Esophagus squamous epithelium (tissue), 5 donors: ENCODE measurements at places on chromosomes 11 and 22.

DNA sequence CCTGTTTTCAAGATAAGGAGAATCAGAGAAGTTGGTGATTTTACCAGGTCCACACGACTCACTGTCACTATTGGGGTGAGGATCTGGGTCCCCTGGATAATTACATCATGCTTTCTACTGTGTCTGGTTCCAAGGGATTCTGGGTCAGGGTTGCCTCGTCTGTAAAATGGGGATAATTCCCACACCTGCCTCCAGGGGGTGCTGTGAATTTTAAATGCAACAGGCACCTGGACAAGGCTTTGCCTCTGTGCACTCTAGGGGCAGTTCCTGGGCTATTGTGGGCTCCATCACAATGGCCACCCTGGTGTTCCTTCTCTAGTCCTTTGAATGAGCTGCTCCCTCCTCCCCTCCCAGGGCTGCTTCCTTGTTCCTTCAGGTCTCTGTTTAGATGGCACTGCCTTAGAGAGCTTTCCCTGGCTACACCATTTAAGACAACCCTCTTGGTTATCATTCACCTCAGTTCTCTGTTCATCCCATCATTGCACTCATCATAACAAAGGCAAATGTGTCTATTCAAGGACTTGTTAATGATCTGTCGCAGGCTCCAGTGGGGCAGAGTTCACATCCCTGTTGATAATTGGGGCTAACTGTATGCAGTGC is 178.6 kb downstream of the MIAT start:
- DNase-seq = no peak

- DNase-seq = no peak
Measured at GRCh38 chr22:49270595-49271368, 556.9 kb downstream of the BRD1 start.

DNA sequence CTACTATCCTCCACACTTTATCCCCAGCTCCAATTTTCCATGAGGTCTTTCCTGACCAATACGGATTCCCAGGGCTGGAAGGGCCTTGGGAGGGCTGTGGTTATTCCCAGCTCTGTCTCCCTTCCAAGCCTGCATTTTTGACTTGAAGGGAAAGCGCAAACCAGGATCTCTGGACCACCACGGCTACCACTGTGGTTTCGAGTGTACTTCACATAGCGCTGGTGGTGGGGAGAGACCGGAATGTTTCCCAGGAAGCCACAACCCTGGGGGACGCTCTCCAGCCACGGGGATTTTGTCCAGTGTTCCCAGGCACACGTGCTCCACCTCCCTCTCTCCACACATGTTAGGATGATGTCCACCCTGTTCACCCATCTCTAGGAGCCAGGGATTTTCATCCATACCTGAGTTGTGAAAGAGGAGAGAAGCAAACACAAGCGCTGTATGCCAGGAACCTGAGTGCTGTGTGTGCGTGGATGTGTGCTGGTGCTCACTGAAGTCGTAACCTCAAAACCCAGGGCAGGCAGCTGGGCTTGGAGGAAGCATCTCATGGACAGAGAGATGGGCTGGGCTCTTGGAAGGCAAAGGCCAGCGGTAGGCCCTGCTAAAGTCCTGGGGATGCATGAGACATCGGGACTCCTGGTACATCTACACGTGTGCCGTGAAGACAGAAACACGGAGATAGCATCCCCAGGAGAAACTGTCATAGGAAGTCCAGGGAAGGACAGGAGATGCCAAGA is 1.3 kb upstream of the NPTXR start:
- DNase-seq = no peak

- DNase-seq = no peak
Measured at GRCh38 chr11:133947321-133947756, 9.4 kb downstream of the IGSF9B start.

DNA sequence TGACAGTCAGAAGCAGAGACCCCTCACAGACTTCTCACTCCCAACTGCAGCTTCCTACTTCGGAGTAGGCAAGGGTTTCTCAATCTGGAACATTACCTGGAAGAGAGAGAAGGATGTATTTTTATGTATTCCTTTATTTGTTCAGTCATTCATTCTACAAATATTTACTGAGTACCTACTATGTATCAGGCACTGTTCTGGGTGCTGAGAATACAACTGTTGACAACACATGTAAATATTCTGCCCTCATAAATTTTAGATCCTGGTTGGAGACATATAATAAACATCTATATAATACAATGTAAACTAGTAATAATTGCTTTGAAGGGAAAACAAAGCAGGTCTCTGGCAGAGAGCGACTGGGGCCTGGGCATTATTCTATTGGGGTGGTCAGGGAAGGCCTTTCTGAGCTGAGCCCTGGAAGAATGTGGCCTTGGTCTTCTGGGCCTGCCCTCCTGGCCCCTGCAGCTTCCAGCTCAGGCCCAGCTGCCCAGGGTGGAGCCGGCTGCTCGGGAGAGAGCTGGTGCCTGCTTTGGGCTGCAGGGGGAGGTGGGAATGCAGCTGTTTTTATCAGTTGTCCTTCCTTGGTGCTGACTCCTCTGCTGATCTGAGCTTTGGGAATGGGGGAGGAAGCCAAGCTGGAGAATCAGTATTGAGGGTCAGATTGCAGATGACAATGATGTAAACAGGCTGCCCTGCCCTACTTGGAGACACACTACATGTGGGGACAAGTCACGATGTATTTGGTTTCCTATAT is 46.8 kb downstream of the PKNOX2 start:
- no peak for DNase-seq
